Fibroblast of villous mesenchyme (primary cell): ENCODE measurements at places on chromosomes 1 and 21. TPM values are rescaled to one million over a fixed set of nuclear protein-coding genes. Genes with fewer than 3 reads are reported as not detected.

DNA sequence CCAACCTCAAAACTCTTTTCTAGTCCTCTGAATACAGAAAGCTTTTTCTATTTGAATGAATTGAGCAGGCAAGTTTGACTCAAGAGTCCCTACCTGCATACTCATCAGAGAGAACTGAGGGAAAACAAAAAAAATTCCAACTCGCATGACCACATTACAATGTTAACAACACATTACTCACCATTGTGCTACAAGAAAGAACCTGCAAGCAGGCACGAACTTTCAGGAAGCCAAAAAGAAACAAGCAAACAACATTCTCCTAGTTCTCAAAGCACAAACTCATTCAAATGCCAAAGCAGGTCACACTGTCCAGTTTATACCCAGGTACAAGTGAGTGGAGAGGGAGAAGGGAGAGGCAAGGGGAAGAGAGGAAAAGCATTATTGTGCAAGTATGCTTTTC is 14.6 kb downstream of the OTUD7B start:
- no peak for DNase-seq

DNA sequence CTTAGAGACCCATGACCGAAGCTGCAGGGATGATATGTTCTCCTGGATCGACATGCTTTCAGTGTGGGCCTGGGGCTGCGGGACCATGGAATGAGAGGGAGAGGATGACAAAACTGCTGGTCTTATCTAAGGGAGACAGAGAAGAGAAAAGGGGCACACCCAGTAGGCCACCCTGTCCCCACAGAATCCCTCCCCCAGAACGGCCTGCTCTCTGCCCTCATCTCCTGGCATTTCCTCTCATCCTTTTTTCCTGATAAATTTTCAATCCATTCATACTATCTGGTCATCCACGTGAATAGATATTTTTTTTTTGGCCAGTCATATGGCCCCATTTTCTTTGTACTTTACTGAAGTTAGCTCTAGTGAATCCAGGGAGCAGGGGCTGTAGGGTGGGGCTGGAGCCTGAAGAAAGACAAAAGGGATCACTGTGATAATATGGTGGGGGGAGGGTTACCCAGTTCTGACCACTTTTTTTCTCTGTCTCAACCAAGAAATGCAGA is at the start of gene PKLR:
TSS of gene PKLR (minus strand) at position 97 of the 500 bp plus-strand sequence. CDS start at position 54, 43 bp downstream.
- no peak for DNase-seq

The ALX3 gene
- total RNA-seq: not detected in 2 replicates

The FRRS1 gene
- total RNA-seq: 17.7 and 20.7 TPM in 2 replicates

- no peak for DNase-seq
Observed at GRCh38 chr21:26572702-26573381, at the start of gene CYYR1. Gene CYYR1 (minus strand): TSS chr21:26573286. CDS start chr21:26572940, 346 bp downstream.

GRCh38 chr1:201636510-201636971 is 97.6 kb downstream of the NAV1 start:
- DNase-seq: peak; percentile 82

DNA sequence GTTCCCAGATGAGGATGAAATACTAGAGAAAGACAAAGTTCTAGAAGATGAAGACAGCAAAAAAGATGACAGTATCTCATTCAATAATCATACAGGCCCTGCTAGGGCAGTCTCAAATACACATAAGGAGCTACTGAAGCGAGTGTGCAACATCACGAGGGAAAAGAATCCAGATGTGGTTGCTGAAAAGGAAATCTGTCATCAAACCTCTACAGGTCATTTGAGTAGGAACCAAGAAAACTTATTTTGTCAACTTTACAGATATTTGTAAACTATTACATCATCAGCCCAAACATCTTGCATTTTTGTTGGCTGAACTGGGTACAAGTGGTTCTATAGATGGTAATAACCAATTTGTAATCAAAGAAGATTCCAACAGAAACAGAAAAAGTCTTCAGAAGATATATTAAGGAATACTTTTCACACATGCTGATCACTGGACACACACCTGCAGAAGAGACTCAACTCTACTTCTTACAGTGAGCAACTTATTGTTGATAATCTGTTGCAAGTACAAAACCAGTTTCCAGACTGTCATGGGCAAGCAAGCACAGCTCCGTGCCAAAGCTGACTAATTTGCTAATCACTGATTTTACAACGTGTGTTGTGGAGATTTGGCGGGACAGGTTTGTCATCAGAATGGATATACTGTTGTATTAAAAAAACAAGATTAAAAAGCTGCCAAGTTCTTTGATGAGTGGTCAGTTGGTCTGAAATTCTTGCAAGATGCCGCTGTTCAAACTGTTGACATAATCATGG is 42.1 kb downstream of the TRIM33 start:
- peak; percentile 50 for DNase-seq

GRCh38 chr1:110524311-110525248 is 5.6 kb upstream of the KCNA10 start:
- DNase-seq: peak; percentile 47
